ENCODE measurements at places on chromosomes 6 and 20.
A peak's percentile ranks its signal among the peaks of the same experiment; 100 is the strongest.

- no peak for DNase-seq
Observed at GRCh38 chr6:129860908-129861665, at the start of gene TMEM244. Gene TMEM244 (minus strand): TSS chr6:129861315. CDS start chr6:129861188, 127 bp downstream.

- no peak for DNase-seq
Observed at GRCh38 chr6:55277646-55278045, 49.6 kb upstream of the GFRAL start.

DNA sequence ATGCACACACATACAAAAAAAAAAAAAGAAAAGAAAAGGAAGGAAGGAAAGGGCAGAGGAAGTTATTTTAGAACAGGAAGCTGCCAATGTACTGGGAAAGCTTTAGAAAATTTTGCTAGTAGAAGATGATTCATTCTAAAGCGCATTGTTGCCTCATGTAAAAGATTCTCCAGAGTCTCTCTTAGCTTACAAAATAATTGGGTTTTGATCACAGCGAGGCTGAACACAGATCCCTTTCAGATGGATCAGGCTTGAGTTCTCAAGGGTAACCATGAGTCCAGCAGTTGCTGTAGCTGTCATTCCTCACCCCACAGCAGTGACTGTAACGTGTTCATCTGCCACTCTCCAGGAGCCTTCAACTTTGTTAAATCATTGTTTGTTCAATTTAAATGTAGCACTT is 81.9 kb downstream of the PHACTR2 start:
- no peak for DNase-seq

- DNase-seq, result no peak
Observed at GRCh38 chr6:37324131-37325033, 29.4 kb upstream of the RNF8 start.

DNA sequence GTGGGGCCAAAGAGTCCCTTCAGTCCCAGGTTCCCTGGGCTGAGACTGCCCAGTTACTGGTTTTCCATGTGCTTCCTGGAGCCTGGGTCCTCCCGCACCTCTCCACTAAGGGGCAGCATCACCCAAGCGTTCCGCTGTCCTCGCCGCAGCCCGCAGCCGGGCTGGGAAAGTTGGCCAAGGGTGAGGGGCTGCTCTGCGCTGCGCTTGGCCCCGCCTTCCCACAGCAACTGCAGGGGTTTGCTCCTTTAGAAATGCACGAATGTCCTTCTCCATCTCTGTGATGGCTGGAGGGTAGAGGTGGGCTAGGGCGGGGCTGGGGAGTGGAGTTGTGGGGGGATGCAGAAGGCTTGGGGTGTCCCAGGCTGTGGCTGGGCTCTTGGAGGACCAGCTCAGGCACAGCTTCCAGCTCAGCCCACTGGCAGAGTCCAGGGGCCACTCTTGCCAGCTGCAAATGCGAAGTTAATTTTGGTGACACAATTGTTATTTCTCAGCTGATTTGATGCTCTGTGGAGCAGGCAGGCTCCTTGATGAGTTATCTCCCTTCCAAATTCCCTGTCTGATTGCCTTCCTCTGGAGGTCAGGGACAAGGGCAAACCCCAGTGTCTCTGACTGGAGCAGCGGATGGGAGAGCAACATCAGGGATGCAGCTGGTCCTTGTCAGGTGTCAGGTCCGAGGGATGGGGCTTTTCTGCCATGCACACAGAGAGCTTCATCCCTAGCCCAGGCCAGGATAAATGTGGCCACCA is 63.2 kb downstream of the NOL4L start:
- DNase-seq, result peak; percentile 51

GRCh38 chr6:21902628-21903169 is 309.1 kb downstream of the SOX4 start:
- DNase-seq, result no peak

- no peak for DNase-seq
Observed at GRCh38 chr20:19807191-19807945, 49.3 kb downstream of the RIN2 start.

GRCh38 chr20:63176034-63176426 is 39.9 kb downstream of the YTHDF1 start:
- DNase-seq, result no peak

DNA sequence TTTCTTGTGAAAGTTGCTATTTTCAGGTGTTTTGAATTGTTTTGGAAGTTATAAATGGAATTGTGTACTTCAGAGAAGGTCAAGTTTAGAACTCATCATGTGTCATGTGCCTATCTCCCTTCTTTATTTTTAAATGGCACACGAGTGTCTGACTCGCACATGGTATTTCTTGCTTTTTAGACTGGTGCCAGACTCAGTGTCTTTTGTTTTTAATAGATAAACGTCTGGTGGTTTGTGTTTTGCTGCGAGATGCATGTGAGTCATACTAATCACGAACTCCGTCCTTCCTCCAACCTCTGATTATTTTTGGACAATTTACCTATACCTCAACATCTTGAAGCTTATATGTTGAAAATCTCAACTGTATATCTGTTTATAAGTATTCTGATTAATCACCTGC is 292.1 kb downstream of the CDKAL1 start:
- DNase-seq, result no peak

DNA sequence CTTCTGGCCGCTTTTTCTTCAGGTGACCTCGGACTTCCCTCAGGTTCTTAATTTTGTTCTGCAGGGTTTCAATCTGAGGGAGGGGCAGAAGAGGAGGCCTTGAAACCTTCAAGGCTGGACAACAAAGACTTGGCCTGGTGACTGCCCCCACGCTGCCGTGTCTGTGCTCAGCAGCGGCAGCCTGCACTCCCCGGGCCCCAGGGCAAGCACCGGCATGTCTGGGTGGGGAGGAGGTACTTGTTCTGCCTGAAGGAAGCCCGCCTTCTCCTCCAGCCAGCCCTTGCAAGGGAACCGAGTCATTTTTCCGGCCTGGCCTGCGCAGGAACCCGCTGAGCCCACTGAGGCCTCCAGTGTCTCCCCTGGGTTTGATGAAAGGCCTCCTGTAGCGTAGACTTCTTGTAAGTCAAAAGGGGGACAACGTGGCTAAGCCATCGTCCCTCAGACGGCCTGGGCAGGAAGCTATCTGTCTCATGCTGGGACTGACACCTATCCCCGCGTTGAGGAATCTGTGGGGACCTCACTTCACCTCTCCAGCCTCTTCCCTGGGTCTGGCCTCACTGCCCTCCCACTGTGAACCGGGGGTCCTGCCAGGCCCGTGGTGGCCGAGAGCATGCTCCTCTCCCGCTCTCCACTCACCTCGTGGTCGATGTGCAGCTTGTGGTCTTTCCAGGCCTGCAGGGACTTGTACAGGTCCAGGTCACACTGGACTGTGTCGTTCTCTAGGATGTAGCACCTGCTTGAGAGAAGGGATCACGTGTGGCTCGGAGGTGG is 119.9 kb downstream of the SULF2 start:
- DNase-seq, result no peak
